CD4-positive, alpha-beta T cell (primary cell): ENCODE measurements at places on chromosomes 6 and 20. TPM values are rescaled to one million over a fixed set of nuclear protein-coding genes. Genes with fewer than 3 reads are reported as not detected.

DAAM2 gene
- not detected for total RNA-seq

CFAP61 gene
- total RNA-seq: not detected

RIN2 gene
- total RNA-seq: 0.17 TPM

HRH3 gene
- total RNA-seq: not detected

- H3K4me3 ChIP-seq: no peak overlapping the region
- H3K27ac ChIP-seq: no peak overlapping the region
- peaks cover 66% of the 10 kb centered on the region for H3K36me3 ChIP-seq
Measured at GRCh38 chr20:50567860-50568548, 57.8 kb downstream of the PTPN1 start.
